ENCODE measurements at places on chromosomes 16 and 17.
A peak's percentile ranks its signal among the peaks of the same experiment; 100 is the strongest.

- DNase-seq: peak; percentile 13
These were observed 25.0 kb upstream of the KCNJ2 start for GRCh38 chr17:70144260-70144846.

DNA sequence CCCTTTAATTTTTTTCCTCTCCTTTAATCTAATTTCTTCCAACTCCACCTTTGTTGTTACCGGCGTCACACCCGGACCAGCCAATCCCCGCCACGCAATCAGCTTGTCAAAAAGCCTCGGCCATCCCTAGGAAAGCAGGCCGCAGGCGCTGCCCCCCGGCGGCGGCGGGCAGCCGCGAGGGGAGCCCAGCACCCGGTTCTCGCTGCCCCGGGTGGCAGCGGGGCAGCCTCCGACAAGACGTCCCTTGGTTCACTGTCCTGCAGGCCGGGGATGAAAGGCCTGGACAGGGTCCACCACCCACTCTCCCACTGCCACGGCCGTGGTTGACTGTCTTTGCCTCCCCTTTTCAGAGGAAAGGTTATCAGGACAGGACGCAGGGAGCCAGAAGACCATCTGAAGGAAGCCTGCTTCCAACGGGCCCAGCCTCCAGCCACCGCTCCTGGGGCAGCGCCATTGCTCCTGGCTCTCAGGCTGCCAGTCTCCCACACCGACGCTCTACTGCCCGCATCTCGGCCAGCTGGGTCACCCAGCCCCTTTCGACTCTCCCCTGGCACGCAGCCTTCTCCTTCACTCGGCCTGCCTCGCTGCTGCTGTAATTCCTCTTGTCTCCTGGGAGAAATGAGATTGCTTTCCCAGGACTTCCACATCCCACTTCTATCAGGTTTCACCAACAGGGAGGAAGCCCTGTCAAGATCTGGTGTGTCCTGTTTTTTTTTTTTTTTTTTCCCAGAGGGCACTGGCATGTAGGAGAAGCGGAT is 2.8 kb upstream of the UBTF start:
- peak; percentile 88 for DNase-seq

GRCh38 chr17:10733666-10734065 is 3.8 kb upstream of the TMEM220 start:
- no peak for DNase-seq

GRCh38 chr16:20760346-20760745 is 3.5 kb upstream of the ACSM3 start:
- DNase-seq: no peak

DNA sequence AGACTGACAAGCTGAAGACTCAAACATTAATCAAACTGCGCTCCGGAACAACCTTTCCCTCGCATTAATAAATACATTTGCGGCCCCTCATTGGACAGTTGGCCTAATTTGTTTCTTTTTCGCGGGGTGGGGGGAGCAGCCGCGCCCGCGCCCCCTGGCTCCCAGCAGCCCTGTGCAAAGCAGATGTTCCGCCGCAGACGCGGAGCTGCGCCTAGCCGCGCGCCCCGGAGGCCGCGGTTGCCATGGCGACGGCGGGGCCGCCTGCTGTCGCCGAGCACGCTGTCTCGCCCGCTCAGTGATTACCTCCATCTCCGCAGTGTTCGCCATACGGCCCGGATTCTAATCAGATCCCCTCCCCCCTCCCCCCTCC is 25.5 kb downstream of the COPZ2 start:
- DNase-seq: peak; percentile 89

DNA sequence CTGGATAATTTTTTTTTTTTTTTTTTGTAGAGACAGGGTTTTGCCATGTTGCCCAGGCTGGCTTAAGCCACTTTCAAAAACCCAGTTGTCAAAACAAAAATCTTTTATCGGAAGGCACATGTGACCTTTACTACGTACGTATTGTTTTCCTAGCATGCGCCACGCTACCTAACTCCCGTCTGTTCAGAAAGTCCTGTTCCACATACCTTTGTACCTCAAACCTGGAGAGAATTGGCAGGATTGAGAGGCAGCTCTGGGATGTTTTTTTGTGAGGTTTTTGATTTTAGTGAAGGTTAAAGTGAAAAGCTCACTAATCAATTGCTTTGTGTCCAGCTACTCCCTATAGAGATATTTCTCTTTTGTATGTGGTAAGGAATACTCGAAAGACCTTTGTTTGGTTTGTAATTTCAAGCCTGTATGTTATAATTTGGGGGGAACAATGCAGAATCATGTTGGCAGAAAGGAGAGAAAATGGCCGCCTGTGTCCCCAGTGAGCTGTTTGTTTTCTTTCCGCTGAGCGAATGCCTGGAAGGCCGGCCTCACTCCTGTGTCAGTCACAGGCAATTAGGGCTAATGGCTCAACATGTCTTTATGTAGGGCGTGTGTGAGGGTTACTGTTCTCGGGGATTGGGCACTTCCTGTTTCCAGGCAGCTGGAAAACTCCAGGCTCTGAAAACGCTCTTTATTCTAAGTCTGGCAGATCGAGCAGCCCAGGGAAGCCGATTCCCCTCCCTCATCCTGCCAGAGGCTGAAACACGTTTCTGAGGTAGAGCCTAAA is 60.8 kb upstream of the CLEC18A start:
- peak; percentile 35 for DNase-seq

- no peak for DNase-seq
These were observed at the start of gene TRIM72 for GRCh38 chr16:31213877-31214707. Gene TRIM72, plus strand, starts transcription at chr16:31214119. Its CDS starts 620 bp downstream, at chr16:31214739.

DNA sequence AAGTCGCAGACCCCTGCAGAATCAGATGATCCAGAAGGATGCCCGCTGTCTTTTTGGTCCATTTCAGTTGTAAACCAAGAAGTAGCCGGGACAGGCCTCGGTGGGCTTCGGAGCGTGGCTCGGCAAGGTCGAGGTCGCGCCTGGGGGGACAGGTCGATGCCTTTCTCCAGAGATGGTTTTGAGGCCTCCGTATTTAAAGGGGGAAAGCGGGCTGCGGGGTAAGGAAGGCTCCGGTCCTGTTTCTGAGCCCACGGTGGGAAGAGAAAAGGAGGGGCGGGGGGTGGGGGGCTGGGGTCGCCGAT is 7.5 kb upstream of the GNG13 start:
- no peak for DNase-seq

- no peak for DNase-seq
These were observed 10.3 kb downstream of the NSMCE1 start for GRCh38 chr16:27258241-27258734.

GRCh38 chr16:2023092-2024031 is 3.3 kb upstream of the NHERF2 start:
- peak; percentile 97 for DNase-seq

DNA sequence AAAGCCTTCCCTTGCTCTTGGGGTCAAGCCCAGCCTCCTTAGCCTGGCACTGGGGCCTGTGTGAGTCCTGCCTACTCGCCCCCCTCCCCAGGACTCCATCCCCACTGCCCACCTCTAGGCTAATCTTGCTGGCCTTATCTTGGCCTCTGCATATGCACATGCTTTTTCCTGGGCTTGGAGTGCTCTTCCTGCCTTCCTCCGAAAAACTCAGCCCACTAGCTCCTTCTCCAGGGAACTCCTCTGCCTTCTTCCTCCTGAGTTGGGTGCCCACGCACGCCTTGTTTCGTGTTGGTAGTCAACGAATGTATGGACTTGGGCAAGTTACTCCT is 16.5 kb downstream of the TBX2 start:
- DNase-seq: no peak

DNA sequence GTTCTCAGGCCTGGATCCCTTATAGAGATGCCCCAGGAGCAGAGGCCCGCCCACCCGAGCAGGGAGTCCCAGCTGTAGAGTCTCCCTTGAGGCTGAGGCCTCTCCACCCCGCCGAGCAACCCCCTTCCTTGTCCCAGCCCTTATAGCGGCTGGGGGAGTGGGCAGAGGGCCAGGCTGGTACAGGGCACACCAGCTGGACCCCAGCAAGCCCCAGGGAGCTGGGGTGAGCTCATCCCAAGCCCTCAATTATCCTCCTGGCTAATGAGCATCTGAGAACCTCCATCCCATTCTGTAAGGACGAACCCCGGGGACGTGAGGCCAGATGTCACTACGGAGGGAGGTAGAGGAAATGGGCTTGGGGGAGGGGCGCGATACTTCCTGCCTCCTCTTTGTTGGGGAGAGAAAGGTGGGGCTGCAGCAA is 3.2 kb upstream of the SNN start:
- no peak for DNase-seq

GRCh38 chr16:49056546-49056945 is 225.1 kb downstream of the CBLN1 start:
- no peak for DNase-seq

DNA sequence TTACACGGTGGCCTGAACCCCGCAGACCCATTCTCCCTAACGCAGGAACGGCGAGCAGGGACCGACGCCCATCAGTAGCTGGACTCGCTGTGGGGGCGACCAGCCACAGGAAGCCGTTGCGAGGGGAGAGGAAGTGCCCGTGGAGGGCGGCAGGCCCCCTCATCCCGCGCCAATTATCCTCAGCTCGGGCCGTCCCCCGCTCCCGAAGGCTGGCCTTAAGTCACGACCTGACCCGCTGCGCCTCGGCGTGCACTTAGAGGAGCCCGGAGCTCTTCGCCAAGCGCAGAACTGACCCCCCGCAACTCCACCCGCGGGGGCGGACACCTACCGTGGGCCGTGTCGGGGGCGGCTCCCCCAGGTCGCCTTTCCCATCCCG is 401 bp downstream of the ARL16 start:
- DNase-seq: no peak

DNA sequence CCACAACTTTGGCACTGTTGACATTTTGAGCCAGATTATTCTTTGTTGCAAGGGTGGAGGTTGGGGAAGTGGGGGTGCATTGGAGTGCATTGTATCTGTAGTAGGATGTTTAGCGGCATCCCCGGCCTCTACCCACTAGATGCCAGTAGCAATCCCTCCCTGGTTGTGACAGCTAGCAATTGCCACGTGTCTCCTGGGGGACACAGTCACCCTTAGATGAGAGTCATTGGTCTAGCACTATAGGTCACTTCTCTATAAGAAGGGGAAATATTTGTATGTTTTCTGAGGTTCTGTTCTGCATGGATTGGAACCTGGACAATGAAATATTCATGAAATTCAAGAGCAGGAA is 32.4 kb downstream of the MSI2 start:
- DNase-seq: no peak

DNA sequence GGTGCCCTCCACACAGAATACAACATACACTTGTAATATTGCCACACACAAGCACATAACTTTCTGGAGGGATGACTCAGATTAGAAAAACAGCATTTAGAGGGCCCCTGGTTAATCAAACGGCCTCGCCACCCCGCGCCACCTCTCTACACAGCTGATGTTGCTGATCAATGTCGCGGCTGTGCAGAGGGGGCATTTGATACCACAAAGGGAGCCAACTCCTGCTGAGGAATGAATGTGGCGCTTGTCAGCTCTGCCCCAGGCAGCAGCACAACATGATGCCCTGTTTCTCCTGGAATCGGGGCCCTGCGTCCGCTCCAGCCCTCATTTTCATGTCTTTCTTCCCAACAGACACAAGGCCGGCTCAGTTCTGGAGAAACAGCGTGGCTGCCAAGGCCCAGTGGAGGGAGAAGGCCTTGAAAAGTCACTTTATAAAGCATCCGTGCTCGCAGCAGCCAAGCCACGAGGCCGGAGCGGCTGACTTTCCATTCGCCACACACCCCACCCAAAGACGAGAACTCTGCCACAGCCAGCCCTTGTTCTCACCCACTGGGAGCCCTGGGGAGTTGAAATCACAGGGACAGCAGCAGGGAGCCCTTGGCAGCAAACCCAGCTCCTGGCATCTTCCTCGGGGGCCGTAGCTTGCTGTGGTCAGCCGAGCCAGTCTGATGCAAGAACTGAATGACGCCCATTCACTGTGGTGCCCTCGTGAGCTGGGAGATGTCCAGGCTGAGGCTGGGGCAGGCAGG is 65.6 kb downstream of the XYLT1 start:
- no peak for DNase-seq

- DNase-seq: no peak
These were observed 91.7 kb downstream of the CLEC16A start for GRCh38 chr16:11036040-11036439.

DNA sequence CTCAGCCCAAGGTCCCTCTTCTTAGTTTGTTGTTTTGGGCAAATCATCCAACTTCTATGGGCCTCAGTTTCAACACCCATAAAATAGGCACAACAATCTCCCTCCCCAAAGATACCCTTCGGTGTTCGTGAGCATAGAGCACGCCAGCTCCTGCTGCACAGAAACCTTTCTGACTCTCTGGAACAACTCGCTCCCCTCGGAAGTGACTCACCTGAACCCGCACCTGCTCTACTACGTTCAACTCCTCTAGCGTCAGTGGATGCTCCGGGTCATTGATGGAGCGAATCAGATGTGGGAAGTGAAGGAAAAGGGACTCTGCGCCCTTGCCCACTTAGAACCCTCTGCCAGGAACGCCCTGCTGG is 445 bp downstream of the CIAO2B start:
- DNase-seq: no peak

- DNase-seq: no peak
These were observed 39.7 kb upstream of the CREBBP start for GRCh38 chr16:3920206-3920605.

DNA sequence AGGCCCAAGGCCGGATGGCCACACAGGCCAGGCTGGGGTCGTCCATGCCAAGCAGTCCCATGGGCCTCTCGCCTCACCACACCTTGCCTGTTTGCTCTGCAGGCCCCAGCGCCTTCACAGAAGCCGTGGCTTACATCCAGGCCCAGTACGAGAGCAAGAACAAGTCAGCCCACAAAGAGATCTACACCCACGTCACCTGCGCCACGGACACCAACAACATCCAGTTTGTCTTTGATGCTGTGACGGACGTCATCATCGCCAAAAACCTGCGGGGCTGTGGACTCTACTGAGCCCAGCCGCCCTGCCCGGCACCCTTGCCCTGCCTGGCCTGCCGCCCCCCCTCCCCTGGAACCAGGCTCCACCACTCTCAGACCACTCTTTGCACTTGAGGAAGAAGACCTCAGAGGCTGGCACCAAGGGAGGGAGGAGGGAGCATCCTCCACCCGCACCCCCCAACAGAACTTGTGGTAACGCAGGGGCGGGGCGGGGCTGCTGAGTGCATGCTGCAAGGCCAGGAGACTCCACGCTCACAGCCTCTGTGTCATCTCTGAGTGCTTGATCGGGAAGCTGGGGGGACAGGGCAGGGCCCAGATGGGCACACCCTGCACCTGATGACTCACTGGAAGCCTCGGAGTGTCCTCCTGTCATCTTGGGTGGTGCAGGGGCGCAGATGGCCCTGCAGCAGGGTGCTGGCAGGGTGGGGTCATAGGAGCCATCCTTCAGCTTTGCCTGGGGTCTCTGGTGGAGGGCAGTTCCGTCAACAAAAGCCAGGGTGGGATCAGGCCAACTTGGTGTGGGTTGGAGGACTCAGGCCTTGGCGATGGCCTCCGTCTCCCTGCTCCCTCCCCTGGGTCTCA is 81.5 kb downstream of the AMFR start:
- no peak for DNase-seq

GRCh38 chr17:4950075-4950745 is 709 bp upstream of the ENO3 start:
- peak; percentile 83 for DNase-seq

GRCh38 chr16:68328860-68329390 is 18.1 kb downstream of the PRMT7 start:
- no peak for DNase-seq

Data from iPS-NIHi11 (cell line).